ENCODE measurements at places on chromosomes 2 and 18.

DNA sequence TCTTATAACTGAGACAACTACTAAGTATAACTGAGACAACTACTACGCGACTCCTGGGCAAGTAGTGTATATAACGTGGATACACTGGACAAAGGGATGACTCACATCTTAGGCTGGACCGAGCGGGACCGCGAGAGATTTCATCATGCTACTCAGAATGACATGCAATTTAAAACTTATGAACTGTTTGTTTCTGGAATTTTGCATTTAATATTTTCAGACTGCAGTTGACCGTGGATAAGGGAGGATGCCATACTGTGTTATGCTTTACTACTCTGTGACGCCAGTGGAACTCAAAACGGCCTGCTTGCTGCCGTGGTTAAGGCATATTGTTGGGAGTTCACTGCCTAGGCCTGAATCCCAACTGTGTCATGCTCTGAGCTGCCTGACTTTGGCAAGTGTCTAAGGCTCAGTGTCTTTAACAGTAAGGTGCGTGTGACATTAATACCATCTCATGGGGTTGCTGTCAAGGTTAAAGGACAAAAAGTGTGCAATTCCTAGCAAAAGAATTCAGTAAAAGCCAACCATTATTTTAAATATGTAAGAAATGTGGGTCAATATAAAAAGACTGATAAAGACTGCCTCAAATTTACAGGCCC is 64.6 kb downstream of the BMP10 start:
- H3K4me1 ChIP-seq, result peaks cover 28% of the 10 kb centered on the region
- H3K27ac ChIP-seq, result no peak overlapping the region
- H3K36me3 ChIP-seq, result peaks cover 19% of the 10 kb centered on the region
- no peak overlapping the region for H3K4me3 ChIP-seq
- H3K27me3 ChIP-seq, result no peaks in the 10 kb centered on the region
- no peak for DNase-seq

DNA sequence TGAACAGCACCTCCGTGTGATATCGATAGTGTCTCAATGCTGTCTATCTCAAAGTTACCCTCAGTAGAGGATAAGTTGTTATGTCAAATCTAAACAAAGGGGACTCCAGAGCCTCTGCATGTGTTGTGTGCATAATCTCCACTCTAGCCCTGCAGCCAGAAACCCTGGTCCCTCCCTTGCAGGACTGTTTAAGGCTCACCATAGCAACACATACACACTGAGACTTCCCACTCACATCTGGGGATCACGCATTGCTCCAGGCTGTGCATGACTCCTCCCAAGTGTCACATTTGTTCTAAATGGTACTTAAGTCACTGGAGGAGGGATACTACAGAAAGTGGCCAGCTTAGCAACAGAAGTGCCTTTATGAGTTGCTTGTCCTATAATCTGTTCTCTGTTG is 258.6 kb upstream of the CRIM1 start:
- H3K27ac ChIP-seq, result no peak overlapping the region
- DNase-seq, result no peak
- H3K4me1 ChIP-seq, result no peaks in the 10 kb centered on the region
- H3K27me3 ChIP-seq, result no peaks in the 10 kb centered on the region

GRCh38 chr2:190186238-190186637 is 123.7 kb upstream of the MSTN start:
- H3K27ac ChIP-seq, result no peak overlapping the region
- DNase-seq, result no peak
- no peak overlapping the region for H3K4me3 ChIP-seq

- H3K4me3 ChIP-seq, result peak overlapping the region; percentile 55
- no peaks in the 10 kb centered on the region for H3K36me3 ChIP-seq
- no peak for DNase-seq
- no peak overlapping the region for H3K27ac ChIP-seq
- no peaks in the 10 kb centered on the region for H3K27me3 ChIP-seq
- H3K4me1 ChIP-seq, result peaks cover 24% of the 10 kb centered on the region
These were observed 57.5 kb downstream of the SLC35F5 start for GRCh38 chr2:113698892-113699447.

DNA sequence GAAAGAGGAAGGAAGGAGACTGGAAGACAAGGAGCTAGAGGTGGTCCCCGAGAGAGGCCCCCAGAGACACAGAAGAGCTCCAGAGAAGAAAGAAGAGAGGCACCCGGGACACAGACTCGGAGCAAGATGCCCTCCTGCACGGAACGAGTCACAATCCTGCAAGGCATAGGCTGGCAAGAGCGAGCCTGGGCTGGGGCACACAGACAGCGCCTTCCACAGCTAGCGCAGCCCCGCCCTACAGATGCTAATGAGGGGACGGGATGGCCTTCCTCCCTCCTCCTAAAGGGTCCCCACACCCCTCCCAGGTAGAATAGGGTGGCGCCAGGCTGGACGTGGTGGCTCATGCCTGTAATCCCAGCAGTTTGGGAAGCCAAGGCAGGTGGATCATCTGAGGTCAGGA is 19.8 kb upstream of the GPR17 start:
- DNase-seq, result no peak
- H3K27me3 ChIP-seq, result peaks cover 38% of the 10 kb centered on the region
- peaks cover 7% of the 10 kb centered on the region for H3K4me1 ChIP-seq
- no peak overlapping the region for H3K27ac ChIP-seq

DNA sequence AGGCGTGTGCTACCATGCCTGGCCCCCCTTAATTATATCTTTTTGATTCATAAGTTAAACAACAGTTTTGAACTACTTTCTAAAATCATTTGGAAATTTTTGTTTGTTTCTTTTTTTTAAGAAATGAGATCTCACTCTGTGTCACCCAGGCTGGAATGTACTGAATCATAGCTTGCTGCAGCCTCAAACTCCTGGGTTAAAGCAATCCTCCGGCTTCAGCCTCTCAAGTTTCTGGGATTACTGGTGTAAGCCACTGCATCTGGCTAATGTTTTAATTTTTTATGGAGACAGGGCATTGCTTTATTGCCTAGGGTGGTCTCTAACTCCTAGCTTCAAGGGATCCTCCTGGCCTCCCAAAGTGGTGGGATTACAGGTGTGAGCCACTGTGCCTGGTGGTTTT is 71.5 kb downstream of the BABAM2 start:
- H3K36me3 ChIP-seq, result peaks cover 5% of the 10 kb centered on the region
- H3K27me3 ChIP-seq, result no peaks in the 10 kb centered on the region
- H3K27ac ChIP-seq, result peak overlapping the region; percentile 54
- H3K4me3 ChIP-seq, result no peak overlapping the region
- no peak for DNase-seq
- peaks cover 38% of the 10 kb centered on the region for H3K4me1 ChIP-seq

- no peaks in the 10 kb centered on the region for H3K36me3 ChIP-seq
- no peak overlapping the region for H3K4me3 ChIP-seq
- no peak overlapping the region for H3K27ac ChIP-seq
- H3K27me3 ChIP-seq, result no peaks in the 10 kb centered on the region
These were observed 284.6 kb upstream of the KLHL29 start for GRCh38 chr2:23100406-23100805.

- no peak for DNase-seq
- H3K36me3 ChIP-seq, result peaks cover 6% of the 10 kb centered on the region
- no peak overlapping the region for H3K27ac ChIP-seq
- H3K4me1 ChIP-seq, result peaks cover 26% of the 10 kb centered on the region
- no peak overlapping the region for H3K4me3 ChIP-seq
These were observed 4.1 kb downstream of the GALNT1 start for GRCh38 chr18:35585608-35586007.

DNA sequence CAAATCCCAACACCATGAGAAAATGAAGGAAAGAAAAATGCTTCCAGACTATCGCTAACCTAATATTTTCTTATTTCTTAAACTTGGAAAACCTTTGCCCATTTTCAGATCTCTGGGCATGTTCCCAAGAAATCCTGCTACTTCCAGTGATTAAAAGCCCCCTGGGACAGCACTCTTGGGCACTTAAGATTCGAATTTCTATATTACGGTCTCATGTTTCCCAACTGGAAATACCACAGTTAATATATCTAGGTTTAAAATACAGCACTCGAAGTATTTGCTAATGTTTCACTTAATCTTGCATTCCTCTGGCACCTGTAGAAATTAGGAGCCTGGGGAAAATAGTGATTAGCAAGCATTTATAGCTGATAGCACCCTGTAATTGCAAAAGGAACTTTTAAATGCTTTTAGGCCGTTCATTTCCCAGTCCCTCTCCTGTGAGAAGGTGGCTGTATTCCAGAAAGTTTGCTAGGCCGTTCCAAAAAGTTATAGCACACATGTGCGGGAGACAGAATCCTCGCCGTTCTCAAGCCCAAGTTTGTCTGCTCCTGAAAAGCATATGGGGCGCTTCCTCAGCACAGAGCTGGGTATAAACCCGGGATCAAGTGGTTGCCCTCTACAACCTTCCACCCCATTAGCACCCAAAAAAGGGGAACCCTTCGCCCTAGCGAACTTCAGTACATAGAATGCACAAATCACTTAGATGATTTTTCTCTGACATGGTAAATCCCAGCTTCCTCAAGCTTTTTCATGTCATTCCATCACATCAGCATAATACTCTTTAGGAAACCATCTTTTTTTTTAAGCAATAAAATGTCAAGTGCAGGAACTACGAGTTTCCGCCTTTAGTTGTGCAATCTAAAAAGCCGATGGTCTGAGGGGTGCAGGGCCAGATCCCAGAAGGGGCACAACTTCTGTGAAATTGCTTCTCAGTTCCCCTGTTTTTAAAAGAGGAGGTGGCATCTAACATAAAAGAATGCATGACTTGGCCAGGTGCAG is 60.6 kb downstream of the DIPK1C start:
- peaks cover 8% of the 10 kb centered on the region for H3K36me3 ChIP-seq
- peaks cover 21% of the 10 kb centered on the region for H3K4me1 ChIP-seq
- H3K27me3 ChIP-seq, result peaks cover 41% of the 10 kb centered on the region
- no peak overlapping the region for H3K4me3 ChIP-seq

- no peak for DNase-seq
- H3K4me3 ChIP-seq, result no peak overlapping the region
- H3K36me3 ChIP-seq, result peaks cover 26% of the 10 kb centered on the region
- H3K4me1 ChIP-seq, result peaks cover 28% of the 10 kb centered on the region
These were observed 35.8 kb downstream of the PPIG start for GRCh38 chr2:169619946-169620345.

DNA sequence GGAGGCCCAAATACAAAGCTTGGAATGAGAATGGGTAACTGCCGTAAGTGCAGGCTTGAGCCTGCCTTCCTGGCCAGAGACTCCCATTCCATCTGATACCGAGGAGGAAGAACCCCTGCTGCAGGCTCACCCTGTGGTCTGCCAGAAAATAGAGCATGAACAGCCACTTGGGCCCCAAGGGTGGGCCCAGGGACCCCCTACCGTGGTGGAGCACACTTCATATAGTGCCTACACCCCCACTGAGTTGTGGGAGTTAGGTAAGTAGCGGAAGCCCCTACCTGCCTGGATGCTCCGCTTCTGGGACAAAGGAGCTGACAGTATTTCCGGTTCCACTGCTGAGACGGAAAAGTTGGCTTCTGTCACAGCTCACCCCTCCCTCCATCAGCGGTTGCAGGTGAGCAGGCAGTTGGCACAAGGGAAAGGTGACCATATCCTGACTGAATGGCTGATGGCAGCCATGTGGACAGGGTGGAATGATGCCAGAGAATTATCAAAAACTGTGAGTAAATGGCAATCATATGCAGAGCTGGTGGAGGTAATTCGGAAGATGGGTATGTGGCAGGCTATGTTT is 11.5 kb upstream of the C2orf42 start:
- H3K27me3 ChIP-seq, result no peaks in the 10 kb centered on the region
- peaks cover 2% of the 10 kb centered on the region for H3K36me3 ChIP-seq
- no peak overlapping the region for H3K4me3 ChIP-seq
- no peak overlapping the region for H3K27ac ChIP-seq

GRCh38 chr2:47422016-47422415 is 19.1 kb downstream of the MSH2 start:
- H3K36me3 ChIP-seq, result peaks cover 2% of the 10 kb centered on the region
- no peaks in the 10 kb centered on the region for H3K4me1 ChIP-seq
- no peak overlapping the region for H3K4me3 ChIP-seq

- no peaks in the 10 kb centered on the region for H3K27me3 ChIP-seq
- H3K4me3 ChIP-seq, result no peak overlapping the region
- H3K27ac ChIP-seq, result peak overlapping the region; percentile 69
- peaks cover 5% of the 10 kb centered on the region for H3K36me3 ChIP-seq
These were observed 13.8 kb downstream of the ZNF512 start for GRCh38 chr2:27596627-27597026.

- H3K4me3 ChIP-seq, result no peak overlapping the region
- no peaks in the 10 kb centered on the region for H3K4me1 ChIP-seq
- no peaks in the 10 kb centered on the region for H3K36me3 ChIP-seq
- DNase-seq, result no peak
- no peaks in the 10 kb centered on the region for H3K27me3 ChIP-seq
- H3K27ac ChIP-seq, result no peak overlapping the region
These were observed 73.1 kb downstream of the ERBB4 start for GRCh38 chr2:212465456-212465855.

GRCh38 chr18:23154823-23155500 is 19.7 kb downstream of the CABLES1 start:
- H3K36me3 ChIP-seq, result peaks cover 2% of the 10 kb centered on the region
- no peaks in the 10 kb centered on the region for H3K4me1 ChIP-seq
- DNase-seq, result no peak
- H3K4me3 ChIP-seq, result no peak overlapping the region

GRCh38 chr18:58552057-58552461 is 76.8 kb downstream of the ALPK2 start:
- no peaks in the 10 kb centered on the region for H3K4me1 ChIP-seq
- H3K36me3 ChIP-seq, result no peaks in the 10 kb centered on the region
- no peaks in the 10 kb centered on the region for H3K27me3 ChIP-seq
- H3K4me3 ChIP-seq, result no peak overlapping the region

All from T-helper 17 cell (primary cell).